Eye (tissue), 1 donor: ENCODE measurements at places on chromosomes 2 and 18.
A peak's percentile ranks its signal among the peaks of the same experiment; 100 is the strongest.

DNA sequence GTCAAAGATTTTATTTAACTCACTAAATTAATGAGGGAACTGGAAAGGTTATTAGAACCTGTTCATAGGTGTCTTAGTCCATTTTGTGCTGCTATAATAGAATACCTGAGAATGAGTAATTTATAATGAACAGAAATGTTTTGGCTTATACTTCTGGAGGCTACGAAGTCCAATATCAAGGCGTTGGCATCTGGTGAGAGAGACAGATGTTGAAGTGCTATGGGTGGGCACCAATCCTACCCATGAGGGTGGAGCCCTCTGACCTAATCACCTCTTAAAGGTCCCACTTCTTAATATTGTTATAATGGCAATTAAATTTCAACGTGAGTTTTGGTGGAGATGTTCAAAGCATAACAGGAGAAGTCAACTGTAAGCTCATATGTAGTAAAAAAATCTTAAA, 5.1 kb downstream of the RPIA start:
- no peak for DNase-seq

GRCh38 chr2:19656011-19656410, 245.8 kb downstream of the TTC32 start:
- DNase-seq: no peak

DNA sequence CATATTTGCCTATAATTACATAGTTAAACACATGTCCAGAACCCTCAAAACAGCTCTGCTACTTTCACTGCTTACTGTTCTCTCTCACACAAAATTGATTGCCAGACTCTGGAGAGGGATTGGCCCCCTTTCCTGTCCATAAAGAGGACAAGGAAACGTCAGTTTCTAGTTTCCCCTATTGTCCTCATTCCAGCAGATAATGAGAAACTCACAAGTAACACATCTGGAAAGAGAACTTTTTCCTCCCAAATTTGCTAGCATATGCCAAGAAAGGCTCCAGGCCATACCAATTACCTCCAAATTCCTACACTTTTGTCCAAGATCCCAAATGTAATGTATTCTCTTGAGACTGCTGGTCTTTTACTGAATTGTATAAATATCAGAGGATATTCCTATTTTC, 200.5 kb downstream of the EXOC6B start:
- peak; percentile 47 for DNase-seq

DNA sequence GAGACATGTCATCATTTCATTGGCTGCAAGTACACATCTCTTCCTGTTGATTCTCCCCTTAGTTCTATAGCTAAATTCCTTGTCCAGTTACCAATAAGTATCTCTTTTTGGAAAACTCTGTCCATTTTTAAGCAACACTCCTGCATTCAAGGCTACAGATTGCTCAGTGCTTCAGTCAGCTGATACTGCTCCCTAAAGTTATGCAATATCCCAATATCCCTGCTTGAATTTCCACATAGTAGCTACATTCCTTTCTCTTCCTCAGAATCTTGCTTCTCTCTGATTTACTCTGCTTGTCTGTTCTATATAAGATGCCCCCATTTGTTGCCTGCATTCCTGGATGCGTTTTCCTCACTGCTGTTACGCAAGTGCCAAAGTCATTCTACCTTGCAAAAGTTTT, 109.8 kb downstream of the PARD3B start:
- DNase-seq: no peak

DNA sequence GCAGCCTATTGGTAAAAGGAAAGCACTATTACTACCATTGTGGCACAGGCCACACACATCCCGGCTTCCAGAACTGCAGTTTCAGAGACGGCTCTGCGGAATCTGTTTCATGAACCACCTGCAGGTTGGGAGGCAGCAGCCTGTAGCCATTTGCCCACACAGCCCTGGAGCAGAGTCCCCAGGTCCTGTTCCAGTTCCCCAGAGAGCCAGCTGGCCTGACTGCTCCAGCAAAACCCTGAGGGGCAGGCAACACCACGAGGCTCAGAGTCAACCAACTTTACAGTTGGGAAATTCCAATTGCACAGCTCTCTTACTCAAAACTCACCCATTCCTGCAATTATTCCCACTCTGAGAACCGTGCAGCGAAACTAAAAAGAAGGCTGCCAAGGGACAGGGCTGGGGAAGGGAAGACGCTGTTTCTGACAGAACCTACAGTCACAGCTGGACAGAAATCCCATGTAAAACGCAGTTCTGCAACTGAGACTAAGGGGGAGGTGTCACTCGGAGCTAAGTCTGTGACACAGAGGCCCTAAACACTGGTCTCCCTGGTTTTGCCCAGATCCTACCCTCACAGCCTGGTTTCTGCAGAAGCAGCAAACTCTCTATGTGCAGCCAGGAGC, 219.4 kb downstream of the TMEM163 start:
- no peak for DNase-seq

- DNase-seq: no peak
These were observed 232.1 kb upstream of the EPAS1 start for GRCh38 chr2:46065152-46065551.

DNA sequence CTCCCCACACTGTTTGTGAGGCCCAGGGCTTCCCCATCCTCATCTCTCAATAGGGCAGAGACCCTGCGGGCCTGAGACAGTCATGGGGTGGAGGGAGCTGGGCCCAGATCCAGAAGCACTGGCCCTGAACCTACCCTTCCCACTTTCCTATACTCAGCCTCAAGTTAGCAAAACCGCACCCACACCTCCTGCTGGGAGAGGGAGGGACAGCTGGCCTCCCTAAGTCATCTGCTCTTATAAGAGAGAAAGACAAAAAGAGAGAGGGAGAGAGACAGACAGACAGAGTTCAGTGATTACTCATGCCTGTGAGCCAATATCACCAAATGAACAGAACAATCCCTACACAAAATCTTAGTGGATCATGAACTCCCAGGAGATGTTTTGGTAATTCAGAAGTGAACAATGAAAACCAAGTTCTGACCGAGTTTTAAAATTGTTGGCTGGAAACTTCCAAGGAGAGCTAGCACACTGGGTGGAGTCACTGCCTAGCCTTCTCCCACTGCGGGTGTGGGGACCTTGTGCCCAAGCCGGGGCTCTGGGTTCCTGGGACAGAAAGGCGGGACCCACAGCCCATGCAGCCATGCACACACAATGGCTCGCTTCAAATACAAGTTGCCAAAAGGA, 130.5 kb downstream of the PXDN start:
- DNase-seq: peak; percentile 86

DNA sequence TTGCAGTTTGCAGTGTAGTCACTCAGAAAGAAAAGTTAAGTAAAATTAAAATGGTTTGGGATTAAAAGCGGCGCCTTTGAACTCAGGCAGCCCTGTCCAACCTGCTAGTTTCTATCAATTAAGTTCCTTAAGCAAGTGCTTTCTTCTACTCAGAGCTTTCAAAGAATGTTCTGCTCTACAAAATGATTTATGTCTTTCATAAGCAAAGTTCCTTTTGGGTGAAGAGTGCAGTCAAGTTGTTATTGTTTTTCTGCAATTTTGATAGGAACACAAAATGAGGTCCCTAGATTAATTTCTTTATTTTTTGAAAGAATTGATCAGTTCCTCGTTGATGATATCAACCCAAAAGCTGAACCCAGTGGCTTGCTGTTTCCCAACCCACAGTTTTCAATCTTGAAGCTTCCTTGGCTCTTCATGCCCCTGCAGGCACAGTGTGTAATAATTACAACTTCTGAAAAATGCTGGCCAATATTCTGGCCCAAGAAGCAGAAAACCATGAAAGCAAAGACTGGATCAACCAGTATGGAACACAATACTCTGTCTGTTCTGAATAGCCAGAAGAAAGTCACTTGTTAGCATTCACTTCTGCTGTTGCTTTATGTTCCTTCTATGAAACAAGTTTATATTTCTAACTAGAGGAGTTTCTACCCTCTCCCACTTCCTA, 89.1 kb downstream of the TGIF1 start:
- DNase-seq: peak; percentile 44

- no peak for DNase-seq
These were observed 127.3 kb downstream of the BCL2 start for GRCh38 chr18:63192126-63192884.

GRCh38 chr2:181859123-181859522, 32.4 kb upstream of the ITPRID2 start:
- no peak for DNase-seq

GRCh38 chr2:235829726-235830125, 335.9 kb downstream of the AGAP1 start:
- DNase-seq: no peak

DNA sequence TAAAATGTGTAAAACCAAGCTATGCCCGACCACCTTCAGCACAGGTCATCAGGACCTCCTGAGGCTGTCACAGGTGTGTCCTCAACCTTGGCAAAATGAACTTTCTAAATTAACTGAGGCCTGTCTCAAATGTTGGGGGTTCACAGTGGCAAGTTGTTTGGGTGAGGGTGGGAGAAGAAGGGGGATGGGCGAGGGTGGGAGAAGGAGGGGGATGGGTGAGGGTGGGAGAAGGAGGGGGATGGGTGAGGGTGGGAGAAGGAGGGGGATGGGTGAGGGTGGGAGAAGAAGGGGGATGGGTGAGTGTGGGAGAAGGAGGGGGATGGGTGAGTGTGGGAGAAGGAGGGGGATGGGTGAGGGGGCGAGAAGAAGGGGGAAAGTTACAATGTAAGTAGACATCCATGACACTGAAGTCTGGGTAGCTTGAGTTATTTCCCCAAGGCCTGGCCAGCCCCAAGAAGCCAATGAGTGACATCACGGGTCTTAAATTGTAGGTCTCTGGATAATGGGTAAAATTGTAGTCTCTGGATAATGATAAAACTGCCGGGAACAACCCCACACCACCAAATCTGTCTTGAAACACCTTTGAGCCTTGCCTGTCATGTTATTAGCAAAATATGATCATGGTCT, 56.3 kb downstream of the TIMM21 start:
- DNase-seq: peak; percentile 26

GRCh38 chr2:25266399-25266798, 75.3 kb downstream of the DNMT3A start:
- DNase-seq: no peak

- no peak for DNase-seq
These were observed 74.4 kb downstream of the RIF1 start for GRCh38 chr2:151484100-151484499.

DNA sequence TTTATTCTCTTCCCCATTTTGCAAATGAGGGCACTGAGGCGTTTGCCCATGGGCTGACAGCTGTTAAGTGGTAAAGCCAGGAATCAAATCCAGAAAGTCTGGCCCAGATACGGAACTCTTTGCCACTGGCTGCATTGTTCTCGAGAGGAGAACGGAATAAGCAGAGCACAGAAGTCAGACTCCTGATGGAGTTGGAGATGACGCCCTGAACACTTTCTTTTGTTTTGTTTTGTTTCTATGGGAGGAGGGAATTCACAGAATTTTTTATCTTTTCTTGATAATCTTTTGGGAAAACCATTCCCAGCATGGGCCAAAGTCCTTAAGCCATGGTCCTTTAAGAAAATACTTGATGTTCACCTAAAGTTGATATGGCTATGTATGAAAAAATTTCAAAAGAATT, 322.2 kb downstream of the RDH14 start:
- no peak for DNase-seq

DNA sequence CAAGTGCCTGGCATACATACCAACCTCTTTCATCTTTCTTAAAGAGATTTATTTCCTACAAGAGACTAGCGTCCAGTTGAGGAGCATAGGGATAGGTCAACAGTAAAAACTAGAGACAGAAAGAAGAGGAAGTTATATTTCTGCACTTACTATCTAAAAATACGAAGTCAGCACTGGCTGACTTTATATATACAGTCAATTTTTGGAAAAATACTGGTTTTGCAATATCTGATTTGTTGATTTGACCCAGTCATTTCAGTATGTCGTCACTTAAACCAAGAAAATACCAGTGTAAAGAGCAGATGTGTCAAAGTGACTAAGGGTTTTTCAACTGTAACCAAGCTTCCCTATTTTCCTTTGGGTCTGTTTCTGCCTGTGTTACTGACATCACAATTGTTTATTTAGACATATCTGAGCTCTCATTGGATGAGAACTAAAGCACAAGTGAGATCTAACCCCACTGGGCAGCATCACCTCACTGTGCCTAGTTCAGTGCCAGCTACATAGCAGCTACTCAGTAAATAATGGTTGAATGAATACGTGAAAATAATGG, 23.0 kb downstream of the CYTIP start:
- no peak for DNase-seq

- DNase-seq: peak; percentile 73
These were observed 36.0 kb downstream of the SMAD7 start for GRCh38 chr18:48914581-48915251.

DNA sequence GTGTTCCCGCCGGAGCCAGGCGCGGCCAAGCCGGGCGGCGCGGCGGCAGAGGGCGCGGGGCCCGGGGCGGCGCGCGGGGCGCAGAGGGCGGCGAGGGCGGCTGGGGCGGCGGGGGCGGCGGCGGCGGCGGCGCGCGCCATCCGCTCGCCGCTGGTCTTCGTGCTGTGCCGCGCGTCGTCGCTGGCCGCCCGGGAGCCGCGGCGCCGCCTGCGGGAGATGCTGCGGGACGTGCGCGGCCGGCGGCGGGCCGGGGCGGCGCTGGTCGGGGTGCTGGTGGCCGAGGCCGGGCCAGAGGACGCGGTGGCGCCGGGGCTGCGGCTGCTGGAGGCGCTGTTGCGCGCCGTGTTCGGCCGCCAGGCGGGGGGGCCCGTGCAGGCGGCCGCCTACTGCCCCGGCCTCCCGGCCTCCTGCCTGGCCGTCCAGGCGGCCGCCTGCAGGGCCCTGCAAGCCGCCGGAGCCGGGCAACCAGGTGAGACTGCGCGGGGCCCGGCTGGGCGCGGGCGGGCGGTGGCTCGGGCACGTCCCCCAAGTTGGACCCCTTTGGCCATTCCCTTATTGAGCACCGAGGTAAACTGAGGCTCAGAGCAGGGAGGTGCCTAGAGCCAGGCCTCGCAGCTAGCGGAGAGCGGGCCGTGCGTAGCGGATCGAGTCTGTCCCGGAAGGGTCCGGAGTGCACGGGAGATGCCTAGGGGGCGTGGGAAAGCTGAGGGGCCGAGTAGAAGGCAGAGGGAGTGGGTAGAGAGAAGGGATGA, 584 bp downstream of the C2orf72 start:
- DNase-seq: peak; percentile 31

- DNase-seq: no peak
These were observed 34.7 kb upstream of the LPIN1 start for GRCh38 chr2:11711751-11712150.

DNA sequence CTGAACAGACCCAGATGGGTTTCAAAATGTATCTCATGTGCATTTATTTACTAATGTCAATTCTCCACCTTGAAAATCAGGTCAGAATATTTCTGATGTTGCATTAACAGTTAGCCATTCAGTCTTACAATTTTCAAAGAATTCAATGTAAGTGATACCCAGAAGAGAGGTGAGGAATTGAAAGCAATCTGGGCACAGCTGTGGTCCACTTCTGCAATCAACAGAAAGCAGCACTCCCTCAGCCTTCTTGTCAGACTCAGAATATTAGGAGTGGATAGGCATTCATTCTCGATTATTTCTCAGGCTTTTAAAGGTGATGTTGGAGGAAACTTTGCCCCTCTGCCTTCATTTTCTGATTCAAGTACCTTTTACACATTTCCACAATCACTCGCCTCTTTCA, 15.7 kb downstream of the CCL20 start:
- DNase-seq: no peak

DNA sequence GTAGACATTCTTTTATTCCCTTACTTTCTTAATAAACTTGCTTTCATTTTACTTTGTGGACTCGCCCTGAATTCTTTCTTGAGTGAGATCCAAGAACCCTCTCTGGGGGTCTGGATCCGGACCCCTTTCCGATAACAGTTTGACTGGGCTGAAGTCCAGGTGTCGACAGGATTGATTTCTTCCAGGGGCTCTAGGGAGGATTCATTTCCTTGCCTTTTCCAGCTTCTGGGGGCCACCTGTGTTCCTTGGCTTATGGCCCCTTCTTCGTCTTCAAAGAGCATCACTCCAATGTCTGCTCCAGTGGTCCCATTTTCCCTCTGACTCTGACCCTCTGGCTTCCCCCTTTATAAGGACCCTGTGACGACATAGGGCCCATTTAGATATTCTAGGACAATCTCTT, 67.5 kb downstream of the COPS8 start:
- DNase-seq: no peak
